ENCODE measurements at places on chromosomes 7 and 10.

DNA sequence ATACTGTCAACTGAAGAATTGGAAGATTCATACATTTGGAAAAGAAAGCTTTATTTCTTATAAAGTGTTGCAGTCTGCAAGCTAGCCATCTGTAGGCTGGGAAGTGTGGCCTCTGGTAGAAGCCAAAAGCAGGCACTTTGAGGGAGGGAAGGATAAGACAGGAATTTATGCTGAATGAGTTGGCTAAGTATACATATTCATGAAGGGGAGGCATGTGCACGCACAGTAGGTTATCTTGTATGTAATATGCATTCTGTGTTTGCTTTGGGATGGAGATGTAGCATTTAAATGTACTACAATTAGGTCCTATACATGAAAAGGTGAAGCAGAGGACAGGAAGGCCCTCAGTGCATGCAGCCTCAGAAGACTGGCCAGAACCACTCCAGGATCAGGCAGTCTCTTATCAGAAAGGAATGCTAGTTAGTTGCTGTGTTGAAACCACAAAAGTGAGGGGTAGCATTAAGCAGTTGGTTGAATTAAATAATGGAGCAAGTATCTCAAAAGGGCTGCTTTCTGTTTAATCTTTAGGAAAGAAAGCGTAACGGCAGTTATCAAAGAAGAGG lies 40.9 kb downstream of the MYO3A start:
- DNase-seq: no peak

DNA sequence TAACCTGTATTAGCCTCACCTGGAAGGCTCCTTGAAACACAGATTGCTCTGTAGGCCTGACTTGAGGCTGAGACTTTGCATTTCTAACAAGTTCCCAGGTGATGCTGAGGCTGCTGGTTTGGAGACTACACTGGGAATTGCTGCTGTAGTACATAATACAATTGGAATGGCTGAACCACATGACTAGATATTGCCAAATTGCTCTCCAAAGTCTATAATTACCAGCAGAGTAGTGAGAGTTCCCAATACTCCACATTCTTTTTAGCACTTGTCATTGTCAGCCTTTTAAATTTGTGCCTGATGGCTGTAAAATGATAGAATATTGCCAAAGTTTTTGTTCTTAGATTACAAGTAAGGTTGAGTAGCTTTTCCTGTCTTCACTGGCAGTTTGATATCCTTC lies 39.9 kb downstream of the PLEKHA8 start:
- peak; percentile 85 for DNase-seq

- DNase-seq: no peak
Measured at GRCh38 chr10:81995254-81995653, 120.3 kb downstream of the NRG3 start.

DNA sequence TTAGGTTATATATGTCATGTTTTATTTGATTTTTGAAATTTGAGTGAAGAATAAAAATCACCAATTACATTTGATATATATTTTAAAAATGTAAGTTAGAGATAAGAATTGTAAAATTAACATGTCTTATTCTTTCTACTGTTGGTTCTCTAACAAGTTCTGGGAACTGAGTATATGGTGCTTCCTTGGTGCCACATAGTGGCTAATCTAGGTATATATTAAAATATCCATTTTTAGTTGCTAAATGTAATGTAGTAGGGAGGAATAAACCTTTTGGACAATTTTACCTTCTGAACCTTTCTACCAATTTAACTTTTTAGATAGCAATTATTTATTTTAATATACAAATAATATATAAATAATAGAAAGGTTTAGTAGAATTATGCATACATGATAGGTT lies 17.5 kb downstream of the CFAP69 start:
- DNase-seq: peak; percentile 67

Measured in fibroblast of mammary gland (primary cell).